Activated naive CD8-positive, alpha-beta T cell treated with anti-CD3 and anti-CD28 coated beads for 36 hours (primary cell): ENCODE measurements at places on chromosomes 2 and 18.

DNA sequence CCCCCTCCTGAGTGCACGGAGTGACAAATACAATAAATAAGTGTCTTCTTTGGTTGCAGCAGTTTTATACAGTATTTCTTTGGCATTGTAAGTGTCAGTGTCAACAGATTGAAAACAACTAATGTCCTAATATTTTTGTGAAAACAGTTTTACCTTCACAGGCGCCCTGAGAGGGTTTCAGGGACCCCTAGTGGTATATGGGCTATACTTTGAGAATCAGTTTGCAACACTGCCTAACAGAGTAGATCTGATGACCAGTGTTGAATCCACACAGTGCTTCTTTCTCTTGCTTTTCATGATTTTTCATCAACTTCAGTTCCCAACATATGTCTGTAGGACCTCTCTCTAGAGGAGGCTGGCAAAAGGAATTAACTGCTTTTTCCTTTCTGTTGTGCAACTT is 162.2 kb downstream of the PRPF40A start:
- DNase-seq, result no peak

- no peak for DNase-seq
These were observed 171.5 kb downstream of the CELF4 start for GRCh38 chr18:37393945-37394609.

DNA sequence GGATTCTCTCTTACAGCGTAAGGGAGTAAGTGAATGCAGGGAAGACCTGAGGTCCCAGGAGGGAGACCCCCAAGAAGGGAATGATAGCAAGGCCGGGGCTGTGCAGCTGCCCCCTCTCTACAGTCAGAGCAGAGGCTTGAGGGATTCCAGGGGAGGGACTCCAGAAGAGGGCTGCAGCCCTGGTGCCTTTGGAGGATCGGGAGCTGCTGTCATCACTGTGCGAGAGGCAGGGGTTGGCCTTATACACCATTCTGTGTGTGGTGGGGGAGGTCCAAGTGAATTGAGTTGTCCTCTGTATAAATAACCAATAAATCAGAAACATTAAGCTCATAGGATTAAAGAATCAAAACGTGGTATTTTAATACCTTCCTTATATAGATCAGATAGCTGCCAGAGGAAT is 114.9 kb downstream of the GLI2 start:
- DNase-seq, result no peak

DNA sequence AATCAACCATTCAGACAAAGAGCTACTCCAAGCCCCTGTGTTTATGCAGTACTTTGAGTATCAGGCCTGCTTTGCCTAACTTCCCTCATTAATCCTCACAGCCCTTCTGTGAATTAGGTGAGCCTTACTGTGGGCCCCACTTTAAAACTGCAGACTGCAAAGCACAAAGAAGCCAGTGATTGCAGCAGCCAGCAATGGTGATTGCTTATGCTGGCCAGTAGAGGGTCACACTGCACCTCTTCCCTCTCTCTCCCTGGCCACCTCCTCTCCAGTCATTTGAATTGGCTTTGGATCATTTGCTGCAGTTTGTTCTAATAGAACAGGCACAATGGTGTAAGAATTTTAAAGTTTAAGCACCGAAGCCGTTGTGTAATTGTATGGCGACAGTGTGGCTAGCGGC is 229.9 kb downstream of the AGPS start:
- no peak for DNase-seq

GRCh38 chr2:37449761-37450296 is 105.4 kb downstream of the QPCT start:
- no peak for DNase-seq

- DNase-seq, result no peak
These were observed 18.3 kb upstream of the FAM98A start for GRCh38 chr2:33617401-33617800.

GRCh38 chr2:23037596-23037995 is 347.4 kb upstream of the KLHL29 start:
- DNase-seq, result no peak

DNA sequence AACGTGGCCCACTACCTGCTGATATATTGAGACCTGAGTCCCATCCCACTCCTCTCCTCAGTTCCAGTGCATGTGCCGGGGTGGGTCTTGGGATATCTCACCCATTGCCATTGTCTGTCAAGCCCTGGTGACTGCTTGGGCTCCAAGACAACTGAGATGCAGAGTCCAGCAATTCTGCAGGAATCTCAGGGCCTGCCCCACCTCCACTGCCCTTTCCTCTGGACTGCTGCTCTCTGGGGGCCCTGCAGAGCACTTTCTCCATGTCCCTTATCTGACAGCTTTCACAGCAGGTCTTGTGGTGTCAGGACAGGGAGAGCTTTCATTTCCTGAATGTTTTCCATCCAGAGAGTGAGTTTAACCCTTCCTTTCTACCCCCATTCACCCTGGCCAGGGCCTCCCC is 152.9 kb downstream of the ARL4C start:
- no peak for DNase-seq

- DNase-seq, result no peak
These were observed 60.9 kb downstream of the EDAR start for GRCh38 chr2:108927936-108928659.

- no peak for DNase-seq
These were observed 134.4 kb downstream of the OSR1 start for GRCh38 chr2:19224011-19224410.

DNA sequence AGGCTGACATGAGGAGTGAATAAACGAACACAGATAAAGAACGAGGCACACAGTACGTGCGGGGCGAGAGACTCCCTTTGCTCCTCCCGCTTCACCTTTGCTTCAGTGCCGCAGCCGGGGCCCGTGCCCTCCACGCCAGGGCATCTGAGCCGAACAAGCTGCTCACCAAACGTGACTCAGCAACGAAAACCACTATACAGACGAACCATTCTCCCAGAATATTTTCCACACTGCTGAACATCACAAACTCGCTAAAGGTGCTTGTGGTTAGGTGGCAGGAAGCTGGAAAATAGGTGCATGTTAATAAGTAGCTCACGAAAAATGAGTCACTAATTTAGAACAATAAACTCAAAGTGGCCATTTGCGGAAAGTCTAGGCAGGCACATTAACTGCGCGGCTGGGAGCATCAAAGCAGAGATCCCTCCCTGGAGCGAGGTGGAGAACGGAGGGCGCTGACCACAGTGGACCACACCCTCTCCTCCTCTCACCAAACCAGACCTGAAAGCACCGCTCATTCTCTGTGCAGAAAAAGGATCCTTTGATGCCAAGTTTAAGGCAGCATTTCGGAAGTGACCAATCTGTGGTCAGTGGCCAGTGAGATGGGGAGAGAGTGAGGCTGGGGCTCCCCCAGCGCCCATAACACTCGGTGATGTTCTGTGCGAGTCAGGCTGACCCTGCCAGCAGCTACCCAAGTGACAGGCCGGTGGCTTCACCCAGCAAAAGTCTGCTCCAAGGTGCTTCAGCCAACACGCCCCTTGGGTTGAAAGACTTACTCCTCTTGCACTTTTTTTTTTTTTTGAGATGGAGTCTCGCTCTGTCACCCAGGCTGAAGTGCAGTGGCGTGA is 153.2 kb downstream of the HDAC4 start:
- no peak for DNase-seq

- DNase-seq, result no peak
These were observed 491.2 kb downstream of the PIK3C3 start for GRCh38 chr18:42446195-42446594.

DNA sequence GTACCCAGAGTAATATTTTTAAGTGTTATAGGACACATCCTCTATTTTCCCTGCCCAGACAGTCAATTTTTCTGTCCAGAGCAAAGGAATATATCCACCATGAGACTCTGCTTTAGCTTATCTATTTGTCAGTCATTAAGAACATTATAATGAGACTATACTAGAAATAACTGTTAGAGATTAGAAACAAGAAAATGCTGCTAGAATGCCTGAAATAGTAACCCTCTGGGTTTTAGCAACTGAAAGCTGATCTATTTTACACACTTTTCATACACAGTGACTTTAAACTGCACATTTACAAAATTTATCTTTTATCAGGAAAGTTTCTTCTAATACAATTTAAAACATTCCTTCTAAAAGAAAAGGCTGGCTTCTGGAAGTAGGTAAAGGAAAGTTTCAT is 39.6 kb downstream of the MBD2 start:
- no peak for DNase-seq

GRCh38 chr2:77778917-77779316 is 256.7 kb upstream of the LRRTM4 start:
- DNase-seq, result no peak

- no peak for DNase-seq
These were observed 70.6 kb upstream of the ASAP2 start for GRCh38 chr2:9135822-9136558.

- peak; percentile 14 for DNase-seq
These were observed 241.2 kb upstream of the TANK start for GRCh38 chr2:160918906-160919503.

- DNase-seq, result peak; percentile 53
These were observed 27.8 kb upstream of the GAREM2 start for GRCh38 chr2:26144953-26145680.
